ENCODE measurements at places on chromosomes 5 and 9. TPM values are rescaled to one million over a fixed set of nuclear protein-coding genes. Genes with fewer than 3 reads are reported as not detected.

PCDHB16 gene
- total RNA-seq: 0.32 TPM

LMNB1 gene
- 67.1 TPM for total RNA-seq

DNA sequence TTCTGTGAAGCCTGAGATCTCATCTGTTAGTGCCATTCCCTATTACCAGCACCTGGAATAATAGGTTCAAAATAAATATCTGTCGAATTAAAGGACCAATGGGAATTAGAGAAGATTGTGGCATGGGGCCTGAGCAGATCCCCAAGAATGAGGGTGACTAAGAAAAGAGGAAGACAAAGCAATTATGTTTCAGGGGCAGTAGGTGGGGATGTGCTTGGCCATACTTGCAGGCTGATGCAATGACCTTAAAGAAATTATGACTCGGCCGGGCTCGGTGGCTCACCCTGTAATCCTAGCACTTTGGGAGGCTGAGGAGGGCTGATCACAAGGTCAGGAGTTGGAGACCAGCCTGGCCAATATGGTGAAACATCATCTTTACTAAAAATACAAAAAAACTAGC lies 562.8 kb downstream of the PTPRD start:
- DNase-seq: no peak

GRCh38 chr9:126203313-126203712 lies 123.3 kb upstream of the MVB12B start:
- no peak for DNase-seq

LEAP2 gene
- 1.8 TPM for total RNA-seq

Measured in NCI-H460 (cell line).